ENCODE measurements at places on chromosomes 3 and 15.

- DNase-seq = no peak
Observed at GRCh38 chr3:42163622-42164244, 72.6 kb downstream of the TRAK1 start.

DNA sequence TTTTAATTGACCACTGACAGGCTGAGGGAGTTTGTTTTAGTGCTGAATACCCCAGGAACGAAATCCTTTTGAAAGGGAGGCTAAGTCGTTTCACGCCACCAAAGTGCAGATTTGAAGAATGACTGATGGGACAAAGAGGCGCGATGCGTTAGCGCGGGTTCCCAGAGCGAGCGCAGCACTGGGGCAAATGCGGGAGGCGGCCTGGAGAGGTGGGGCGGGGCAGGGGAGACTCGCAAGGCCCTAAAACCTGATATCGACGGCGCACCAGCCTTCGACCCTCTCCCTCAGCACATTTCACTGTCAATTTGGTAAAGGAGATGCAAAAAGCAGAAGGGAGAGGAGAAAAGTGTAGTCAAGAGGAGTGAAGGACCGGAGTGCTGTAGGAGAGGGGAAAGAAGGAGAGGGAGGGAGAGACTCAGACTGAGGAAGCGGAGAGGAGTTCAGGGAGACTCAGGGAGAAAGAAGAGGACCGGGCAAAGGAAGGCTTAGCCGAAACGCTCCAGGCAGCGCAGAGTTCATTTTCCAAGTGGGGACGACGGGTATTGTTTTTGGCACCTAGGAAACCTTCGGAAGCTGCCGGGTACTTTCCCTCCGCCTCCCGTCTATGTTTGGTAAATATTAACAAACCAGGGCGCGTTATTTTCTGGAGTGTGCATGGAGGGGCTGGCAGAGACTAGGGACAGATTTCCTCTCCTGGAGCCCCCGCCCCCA lies 3.8 kb upstream of the FOXB1 start:
- DNase-seq = no peak

DNA sequence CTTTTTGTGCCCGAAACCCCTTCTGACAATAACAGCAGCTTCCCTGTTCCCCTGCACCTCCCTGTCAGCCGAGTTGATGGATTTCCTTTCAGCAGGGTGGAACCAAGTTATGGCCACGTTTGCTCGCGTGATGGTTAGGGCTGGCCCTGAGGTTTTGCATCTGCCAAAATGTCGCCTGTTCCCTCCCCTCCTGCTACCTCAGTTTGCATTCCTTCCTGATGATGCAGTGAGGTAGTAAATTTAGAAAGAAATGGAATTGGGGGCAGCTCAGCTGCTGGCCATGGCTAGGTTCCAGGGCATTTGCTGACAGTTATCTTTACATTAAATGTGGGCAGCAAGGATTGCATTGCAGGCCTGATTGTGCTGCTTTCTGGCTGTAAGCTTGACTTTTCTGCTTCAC lies 13.2 kb downstream of the LIMD1 start:
- DNase-seq = no peak

- DNase-seq = peak; percentile 33
Observed at GRCh38 chr3:190883973-190884832, 21.7 kb upstream of the GMNC start.

GRCh38 chr3:141192345-141192744 lies 39.3 kb upstream of the PXYLP1 start:
- DNase-seq = peak; percentile 83

DNA sequence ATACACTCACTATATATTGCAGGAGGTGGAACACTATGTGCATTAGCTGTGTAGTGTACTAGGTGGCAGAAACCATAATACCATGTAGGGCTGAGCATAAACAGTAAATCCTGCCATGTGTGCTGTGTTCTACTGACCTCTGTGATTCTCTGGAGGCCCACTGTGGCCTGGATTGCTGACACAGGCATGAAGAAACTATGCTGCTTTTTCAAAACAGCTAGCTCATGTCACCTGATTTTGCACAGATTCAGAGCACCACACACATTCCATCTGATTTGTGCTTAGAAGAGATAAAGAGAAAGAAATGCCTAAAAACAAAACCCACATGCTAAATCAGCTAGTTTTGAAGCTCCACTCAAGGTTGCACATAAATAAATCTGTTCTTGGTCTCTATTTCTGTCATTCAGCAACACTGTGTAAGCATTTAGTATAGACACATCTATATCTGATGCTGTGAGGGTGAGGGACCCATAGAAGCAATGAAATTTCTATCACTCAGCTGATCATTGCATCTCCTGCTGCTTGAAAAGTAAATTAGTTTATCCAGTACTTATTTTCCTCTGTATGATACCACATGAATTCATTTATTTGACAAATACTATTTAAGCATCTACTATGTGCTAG lies 1007.7 kb upstream of the SEMA6D start:
- DNase-seq = no peak

- no peak for DNase-seq
Observed at GRCh38 chr3:39346785-39347585, 17.5 kb downstream of the CCR8 start.

GRCh38 chr3:40875581-40875980 lies 323.7 kb upstream of the CTNNB1 start:
- DNase-seq = no peak

DNA sequence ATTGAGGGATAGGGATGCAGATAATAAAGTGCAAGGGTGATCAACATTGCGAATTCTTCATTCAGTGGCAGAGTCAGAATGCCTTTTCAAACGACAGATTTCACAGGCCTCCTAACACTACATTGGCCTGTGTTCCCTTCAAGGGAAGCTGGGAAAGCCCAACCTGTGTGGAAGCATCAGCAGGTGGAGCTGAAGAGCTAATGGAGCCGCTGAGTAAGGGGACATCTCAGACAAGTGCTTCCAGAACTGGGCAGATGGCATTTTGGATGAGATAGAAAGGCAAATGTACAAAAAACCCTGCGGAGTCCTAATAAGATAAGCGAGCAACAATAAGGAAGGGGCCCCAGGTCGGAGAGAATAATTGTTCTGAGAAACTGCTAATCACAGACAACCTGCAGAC lies 8.5 kb upstream of the SLC24A5 start:
- DNase-seq = no peak

- DNase-seq = no peak
Observed at GRCh38 chr3:53287131-53287629, 31.4 kb upstream of the TKT start.

DNA sequence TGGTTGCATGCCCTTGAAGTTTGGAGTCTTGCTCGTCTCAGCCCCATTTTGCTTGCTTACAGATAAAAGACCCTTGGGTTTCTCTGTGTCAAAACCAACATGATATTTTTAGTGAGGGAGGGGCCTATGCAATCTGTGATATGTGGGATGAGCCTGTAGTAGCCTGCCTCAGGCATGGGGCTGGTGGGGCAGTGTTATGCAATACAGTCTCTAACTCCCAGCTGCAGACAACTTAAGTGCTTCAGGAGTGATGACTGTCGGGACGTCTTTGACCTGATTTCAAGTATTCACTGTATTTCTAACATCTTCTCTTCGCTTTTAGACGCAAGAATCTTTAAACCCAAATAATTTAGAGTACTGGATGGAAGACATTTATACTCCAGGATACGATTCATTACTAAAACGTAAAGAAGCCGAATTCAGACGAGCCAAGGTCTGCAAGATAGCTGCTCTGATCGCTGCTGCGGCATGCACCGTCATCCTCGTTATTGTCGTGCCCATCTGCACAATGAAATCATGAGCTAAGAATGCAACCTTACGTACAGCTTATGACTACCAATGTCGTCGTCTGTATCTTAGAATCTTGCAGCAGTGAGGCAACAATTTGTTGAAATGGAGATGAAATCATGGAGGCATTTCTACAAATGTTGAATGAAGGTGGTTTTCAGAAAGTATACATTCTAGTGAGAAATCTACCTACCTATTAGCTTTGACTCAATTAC lies 35.9 kb downstream of the MINAR1 start:
- no peak for DNase-seq

GRCh38 chr3:192091831-192092230 lies 630.9 kb downstream of the PYDC2 start:
- DNase-seq = no peak

- no peak for DNase-seq
Observed at GRCh38 chr3:138862531-138862923, 27.8 kb upstream of the PIK3CB start.

DNA sequence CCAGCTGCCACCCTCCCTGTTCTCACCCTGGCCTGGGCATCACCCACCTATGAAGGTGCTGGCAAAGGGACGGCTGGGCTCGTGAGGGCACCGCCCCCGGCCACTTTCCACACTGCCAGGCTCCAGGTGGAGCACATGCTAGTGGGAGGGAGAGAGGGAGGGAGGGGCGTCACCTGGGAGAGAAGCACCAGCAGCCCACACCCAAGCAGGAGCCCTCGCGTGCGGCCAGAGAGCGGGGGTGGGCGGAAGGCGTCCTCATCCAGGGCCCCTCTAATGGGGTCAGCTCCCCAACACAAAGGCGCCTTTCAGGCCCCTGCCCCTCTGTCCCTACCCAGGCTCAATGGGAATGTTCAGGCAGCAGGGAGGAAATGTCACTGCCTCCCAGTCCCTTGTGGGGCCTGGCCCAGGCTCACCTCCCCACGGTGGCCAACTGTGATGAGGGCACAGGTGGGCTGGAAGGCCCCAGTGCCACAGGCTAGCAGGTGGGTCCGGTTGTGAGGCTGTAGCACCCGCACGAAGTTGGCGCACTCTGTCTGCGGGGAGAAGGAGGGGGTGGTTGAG lies 3.1 kb downstream of the SEMA3G start:
- no peak for DNase-seq

GRCh38 chr3:69413551-69414207 lies 27.8 kb upstream of the FRMD4B start:
- DNase-seq = no peak

GRCh38 chr3:64305731-64306130 lies 80.5 kb upstream of the PRICKLE2 start:
- DNase-seq = no peak

GRCh38 chr3:180492047-180492446 lies 109.9 kb upstream of the TTC14 start:
- DNase-seq = no peak

DNA sequence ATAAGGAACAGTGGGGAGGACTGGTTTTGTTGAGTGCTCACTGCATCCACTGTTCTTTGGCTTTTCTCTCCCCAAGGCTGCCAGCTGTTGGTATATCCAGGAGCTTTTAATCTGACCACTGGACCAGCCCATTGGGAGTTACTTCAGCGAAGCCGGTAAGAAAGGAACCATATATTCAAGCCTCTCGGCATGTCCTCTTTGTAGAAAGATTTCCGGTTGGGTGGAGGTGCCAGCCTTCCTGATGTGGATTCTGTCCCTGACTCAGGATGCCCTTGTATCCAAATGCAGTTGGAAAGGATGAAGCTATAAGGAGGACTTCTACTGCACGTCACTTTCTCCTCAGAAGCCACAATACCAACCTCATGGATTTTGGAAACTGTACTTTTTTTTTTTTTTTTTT lies 14.2 kb downstream of the NIT2 start:
- no peak for DNase-seq

- no peak for DNase-seq
Observed at GRCh38 chr3:182485301-182485700, 308.0 kb upstream of the ATP11B start.

DNA sequence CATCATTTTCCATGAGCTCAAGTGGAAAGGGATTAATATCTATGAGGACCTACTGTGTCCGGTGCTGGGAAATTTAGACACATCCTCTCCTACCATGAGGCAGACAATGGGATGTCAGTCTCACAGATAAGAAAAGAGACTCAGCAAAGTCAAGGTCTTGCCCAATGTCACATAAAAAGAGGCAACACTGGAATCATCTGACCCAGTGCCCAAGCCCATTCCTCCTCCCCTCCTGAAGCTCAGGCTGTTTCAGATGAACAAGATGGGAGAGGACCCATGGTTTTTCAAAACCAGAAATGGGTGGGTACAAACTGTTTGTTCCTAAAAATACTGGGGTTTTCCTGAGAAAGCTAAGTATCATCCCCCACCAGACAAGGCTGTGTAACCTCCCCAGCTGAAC lies 22.2 kb downstream of the POC1A start:
- DNase-seq = no peak

DNA sequence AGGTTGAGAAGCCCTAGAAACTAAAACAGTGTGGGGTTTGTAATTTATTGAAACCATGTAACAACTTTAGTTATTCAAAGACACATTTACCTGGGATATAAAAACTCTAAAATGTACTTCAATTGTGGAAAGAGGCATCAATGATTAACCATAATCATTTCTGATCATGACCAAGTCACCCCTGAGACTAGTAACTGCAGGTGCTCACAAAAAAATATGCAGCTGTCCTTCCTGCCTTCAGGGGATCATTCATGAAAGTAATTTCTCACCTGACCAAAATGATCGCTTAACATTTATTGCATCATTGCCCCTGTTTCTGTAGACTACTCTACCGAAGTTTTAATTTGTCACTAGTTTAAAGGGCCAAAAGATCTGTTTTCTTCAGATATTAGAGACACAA lies 9.0 kb downstream of the ACP3 start:
- DNase-seq = no peak

- no peak for DNase-seq
Observed at GRCh38 chr3:42763021-42763420, 10.0 kb downstream of the CCDC13 start.

DNA sequence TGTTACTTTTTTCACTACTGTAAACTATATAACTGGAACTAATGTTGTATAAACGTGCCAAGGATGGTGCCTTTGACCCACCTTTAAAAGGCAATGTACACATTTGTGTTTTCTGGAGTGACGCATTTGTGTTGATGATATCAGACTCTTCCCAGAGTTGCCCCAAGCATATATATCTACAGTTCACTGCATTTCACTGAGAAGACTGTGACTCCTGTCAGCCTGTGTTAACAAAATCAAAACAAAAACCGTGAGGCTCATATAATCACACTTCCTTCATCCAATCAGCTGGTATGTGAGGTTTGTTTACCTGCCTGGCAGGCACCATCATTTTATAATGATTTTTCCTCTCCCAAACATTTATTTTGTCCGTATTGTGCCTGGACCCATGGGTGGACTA lies 117.6 kb upstream of the ROBO1 start:
- no peak for DNase-seq

DNA sequence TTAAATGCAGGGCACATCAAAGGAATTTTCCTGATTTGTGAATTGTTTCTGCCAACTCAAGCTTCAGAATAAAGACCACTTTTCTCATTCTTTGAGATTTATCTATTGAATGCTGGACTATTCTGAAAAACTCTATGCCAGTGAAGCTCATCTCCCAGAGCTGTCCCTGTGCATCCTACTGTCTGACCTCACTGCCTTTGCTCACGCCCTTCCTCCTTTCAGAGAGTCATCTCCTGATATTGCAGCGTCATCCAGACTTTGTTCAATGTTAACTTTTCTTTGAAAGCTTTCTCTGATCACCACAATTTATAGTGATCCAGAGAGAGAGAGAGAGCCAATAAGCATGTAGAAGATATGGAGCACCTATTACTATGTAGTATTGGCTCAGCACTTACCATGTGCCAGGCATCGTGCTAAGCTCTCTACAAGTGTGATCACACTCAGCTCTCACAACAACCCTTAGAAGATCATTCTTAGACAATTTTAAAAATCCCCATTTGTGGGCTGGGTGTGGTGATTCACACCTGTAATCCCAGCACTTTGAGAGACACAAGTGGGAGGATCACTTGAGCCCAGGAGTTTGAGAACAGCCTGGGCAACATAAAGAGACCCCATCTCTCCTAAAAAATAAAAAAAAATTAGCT lies 30.2 kb upstream of the TLE3 start:
- DNase-seq = no peak

- DNase-seq = no peak
Observed at GRCh38 chr15:79027532-79028410, 62.8 kb downstream of the RASGRF1 start.
